ENCODE measurements at places on chromosomes 6 and 20.

- DNase-seq = no peak
Observed at GRCh38 chr6:128889870-128890269, 6.9 kb downstream of the LAMA2 start.

DNA sequence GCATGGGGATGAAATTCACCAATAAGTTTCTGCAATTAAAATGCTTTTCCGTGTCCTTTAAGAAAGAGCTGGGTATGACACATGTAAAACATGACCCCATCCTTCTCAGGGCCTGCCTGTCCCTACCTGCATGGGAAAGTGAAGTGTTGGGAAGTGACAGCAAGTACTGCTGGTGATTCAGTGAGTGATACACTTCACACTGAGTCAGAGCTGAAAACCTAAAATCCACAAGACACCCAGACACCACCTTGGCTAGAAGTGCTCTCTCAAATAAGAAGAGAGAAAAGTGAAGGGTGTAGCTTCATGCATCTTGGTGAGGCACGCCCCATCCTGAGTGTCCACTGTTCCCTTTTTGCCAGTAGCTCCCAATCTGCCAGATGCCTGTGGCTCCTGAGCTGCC is 3.3 kb downstream of the RAB22A start:
- no peak for DNase-seq

DNA sequence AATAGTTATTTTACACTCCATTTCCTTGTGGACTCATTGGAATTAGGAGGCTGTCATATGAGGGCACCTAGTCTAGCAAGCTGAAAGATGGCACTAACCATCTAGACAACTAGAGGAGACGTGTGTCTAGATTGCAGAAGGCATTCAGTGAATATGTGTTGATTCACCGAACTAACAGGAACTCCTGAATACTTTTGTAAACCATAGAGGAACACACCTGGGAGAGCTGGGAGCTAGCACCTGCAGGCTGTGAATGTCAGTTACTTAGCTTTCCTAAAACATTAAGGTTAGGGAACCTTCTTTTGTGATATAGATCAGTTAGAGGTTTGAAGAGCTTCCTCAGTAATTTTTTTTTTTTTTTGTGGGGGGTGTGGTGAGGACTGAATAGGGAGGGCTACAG is 7.7 kb downstream of the OPN5 start:
- no peak for DNase-seq

- no peak for DNase-seq
Observed at GRCh38 chr6:126937426-126937825, 181.0 kb upstream of the RSPO3 start.

DNA sequence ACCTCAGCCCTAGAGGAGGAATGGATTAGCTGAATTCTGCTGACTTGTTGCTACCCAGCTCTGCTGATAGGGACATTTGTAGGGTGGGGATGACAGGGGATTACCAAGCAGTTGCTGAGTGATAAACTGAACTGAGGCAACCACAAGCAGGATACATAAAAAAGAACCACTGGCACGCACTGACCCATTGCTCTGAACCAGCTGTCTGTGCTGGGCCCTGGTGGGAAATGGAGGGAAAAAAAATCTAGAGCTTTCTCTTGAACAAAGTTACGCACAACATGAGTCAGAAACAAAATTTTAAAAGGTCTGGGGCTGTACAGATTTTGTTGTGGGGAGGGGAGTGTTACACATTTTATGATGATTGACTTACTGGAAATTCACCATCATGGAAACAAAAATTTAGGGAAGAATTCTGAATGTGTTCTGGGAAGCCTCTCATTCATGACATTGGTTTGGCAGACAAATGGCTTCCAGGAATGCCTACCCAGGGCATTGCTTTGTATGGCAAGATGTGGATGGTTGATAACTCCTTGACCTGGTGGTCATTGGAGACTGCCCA is 37.7 kb downstream of the FOXO3 start:
- DNase-seq = no peak

DNA sequence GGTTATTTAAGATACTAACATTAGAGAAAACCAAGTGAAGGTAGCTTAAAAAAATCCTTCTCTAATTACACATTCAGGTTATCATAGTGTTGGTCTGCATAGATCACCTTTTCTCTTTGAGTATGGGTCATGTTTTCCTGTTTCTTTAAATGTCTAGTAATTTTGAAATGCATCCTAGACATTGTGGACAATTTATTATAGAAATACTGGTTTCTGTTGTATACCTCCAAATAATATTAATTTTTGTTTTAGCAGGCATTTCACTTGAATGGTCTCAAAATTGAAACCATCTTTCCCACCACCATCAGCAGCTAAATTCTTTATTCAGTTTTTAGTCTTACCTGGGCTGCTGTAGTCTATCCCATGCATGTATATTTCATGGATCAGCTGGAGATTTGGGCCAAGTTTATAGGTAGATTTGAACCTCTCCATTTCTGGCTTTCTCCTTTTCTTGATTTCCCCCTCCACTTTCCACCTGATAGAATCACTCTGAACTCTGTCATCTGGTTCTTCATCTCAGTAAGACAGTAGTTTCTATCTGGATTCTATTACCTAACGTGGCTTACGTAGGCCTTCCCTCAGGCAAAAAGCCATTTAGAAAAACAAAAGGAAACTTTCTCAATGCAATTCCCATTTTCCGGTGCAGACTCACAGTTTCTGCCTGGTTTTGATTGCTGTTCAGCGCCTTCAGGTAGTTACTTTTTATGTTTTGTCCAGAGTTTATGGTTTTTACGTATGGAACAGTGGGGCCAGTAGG is 52.3 kb downstream of the ZFAND3 start:
- DNase-seq = no peak

- DNase-seq = no peak
Observed at GRCh38 chr6:118558464-118559217, 10.5 kb downstream of the PLN start.

DNA sequence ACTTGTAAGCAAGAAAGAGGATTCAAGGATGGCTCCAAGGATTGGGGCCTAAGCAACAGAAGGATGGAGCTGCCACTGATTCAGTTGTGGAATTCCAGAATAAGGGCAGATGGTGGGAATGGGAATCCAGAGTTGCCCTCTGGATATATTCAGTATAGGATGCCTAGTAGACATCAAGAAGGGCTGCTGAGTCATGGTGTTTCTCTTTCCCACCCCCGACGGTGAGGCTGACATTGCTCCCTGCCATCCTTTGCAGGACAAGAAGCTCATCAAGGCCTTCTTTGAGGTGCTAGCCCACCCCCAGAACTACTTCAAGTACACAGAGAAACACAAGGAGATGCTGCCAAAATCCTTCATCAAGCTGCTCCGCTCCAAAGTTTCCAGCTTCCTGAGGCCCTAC is 11.2 kb upstream of the ZNF76 start:
- DNase-seq = no peak

DNA sequence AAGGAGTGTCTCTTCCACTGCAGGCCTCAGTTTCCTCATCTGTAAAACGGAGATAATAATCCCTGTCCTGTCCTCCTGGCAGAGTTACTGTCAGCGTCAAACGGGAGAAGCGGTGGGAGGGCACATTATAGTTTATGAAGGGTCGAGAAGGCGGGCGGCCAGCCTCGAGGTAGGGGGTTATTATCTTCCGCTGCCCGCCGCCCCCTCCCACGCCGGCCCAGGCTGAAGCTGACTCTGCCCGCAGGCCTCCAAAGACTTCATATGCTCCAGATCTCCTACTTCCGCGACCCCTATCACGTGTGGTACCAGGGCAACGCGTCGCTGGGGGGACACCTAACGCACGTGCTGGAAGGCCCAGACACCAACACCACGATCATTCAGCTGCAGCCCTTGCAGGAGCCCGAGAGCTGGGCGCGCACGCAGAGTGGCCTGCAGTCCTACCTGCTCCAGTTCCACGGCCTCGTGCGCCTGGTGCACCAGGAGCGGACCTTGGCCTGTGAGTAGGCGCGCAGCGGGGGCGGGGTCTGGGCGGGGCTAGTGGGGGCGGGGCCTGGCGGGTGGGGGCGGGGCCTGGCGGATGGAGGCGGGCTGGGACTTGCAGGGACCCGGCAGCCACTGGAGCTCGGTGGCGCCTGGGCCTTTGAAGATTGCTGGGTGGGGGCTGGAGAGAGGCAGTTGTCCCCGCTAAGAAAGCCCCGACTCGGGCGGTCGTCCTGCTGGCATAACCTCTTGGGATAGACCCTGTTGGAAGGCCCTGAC is 2.8 kb downstream of the PROCR start:
- DNase-seq = no peak

GRCh38 chr20:62652041-62652893 is 10.0 kb downstream of the SLCO4A1 start:
- DNase-seq = peak; percentile 95

DNA sequence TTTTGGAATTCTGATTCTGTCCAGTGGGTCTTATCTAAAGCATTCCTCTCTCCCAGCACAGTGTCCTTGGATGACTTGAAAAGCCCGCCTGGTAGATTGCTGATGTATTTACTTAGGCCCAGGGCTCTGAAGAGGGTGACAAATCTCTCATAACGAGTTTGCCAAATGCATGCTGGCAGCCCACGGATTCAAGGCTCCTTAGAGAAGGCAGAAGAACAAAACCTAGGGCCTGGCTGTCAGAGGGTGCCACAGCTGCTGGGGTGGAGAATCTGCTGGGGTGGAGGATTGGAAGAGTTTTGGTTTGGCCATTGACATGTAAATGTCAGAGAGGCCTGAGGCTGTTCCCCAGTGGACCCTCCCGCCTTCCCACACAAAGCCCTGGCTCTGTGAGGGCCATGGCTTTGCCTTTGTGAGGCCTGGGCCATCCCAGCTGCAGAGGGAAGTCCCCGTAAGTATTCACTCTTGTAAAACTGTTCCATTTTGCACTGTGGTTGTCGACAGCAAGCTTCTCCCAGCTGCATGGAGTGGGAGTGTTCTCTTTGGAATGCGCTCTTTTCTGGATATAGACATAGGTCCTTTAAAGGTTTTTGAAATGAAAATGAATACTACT is 50.3 kb downstream of the ANKRD6 start:
- no peak for DNase-seq

GRCh38 chr6:10908228-10908627 is 21.4 kb downstream of the SYCP2L start:
- no peak for DNase-seq

DNA sequence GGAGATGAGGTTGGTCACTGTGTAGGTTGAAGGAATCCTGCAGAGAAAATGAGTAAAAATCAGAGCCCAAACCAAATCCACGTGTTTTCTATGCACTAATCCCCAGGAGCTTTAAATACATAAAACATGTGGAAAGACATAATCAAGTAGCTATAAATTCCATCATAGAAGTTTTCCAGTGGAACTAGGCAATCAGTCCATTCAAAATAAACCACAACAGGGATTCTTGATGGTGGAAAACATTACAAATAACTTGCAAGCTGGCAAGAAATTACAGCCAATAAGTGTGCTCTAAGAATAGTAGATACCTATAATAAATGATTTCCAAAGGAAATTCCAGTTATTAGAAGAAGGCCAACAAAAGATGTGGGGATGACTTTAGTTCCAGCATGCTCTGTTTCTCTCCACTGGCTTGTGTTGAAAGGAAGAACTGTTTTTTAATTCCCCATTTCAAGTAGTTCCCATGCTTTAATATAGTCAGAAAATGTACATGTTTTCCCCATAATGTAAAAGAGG is 49.8 kb upstream of the ADGRG6 start:
- DNase-seq = no peak

GRCh38 chr6:106461084-106461483 is 100.6 kb downstream of the CRYBG1 start:
- DNase-seq = no peak

GRCh38 chr20:53974785-53975555 is 95.4 kb downstream of the BCAS1 start:
- no peak for DNase-seq

DNA sequence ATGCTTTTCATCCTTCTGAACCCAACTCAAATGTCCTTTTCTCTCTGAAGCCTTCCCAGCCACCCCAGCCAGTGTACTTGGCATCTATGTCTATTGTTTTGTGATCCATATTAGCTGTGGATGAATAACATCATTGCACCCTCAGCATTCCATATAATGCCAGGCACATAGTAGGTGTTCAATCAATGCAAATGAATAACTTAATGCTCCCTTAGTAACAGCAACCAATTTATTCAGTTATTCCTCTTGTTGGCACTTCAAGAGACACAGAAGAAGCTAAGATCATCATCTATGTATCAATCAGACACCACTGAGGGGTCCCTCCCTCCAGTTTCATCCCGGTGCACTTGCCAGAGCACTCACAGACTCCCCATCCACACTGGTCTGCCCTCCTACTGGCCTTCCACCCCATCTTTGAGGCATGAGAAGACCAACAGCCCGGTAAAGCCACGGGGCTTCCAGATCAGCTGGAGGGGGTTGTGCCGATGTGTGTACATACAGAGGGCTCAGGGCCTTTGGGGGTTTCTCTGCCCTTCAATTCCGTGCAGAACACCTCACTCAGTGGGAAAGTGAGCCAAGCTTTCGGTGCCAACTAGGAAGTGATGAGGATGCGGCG is 2.4 kb upstream of the TAF8 start:
- DNase-seq = no peak

- DNase-seq = no peak
Observed at GRCh38 chr20:50582092-50582491, 71.9 kb downstream of the PTPN1 start.

GRCh38 chr6:43127180-43127579 is 43.9 kb upstream of the SRF start:
- DNase-seq = no peak

- peak; percentile 39 for DNase-seq
Observed at GRCh38 chr6:5905431-5906339, 101.0 kb downstream of the NRN1 start.

GRCh38 chr6:100267721-100268123 is 197.0 kb downstream of the SIM1 start:
- DNase-seq = no peak

DNA sequence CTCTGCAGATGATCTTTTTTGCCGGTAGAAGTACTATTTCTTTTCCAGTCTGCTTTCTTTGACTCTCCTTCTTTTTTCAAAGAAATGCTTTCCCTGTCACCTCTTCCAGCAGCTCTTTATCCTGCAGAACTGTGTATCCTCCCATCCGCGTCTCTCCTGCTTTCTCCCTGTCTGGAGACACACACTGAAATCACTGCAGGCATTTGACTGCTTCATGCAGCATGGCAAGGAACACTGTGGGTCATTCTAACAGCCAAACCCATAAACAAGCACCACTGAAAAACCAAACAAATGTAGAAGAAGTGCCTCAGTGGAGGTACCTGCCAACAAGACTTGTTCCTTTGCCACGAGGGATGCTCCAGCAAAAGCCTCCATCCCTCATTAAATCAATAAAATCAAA is 403.7 kb upstream of the CITED2 start:
- DNase-seq = no peak
